CMK (cell line): ENCODE measurements at places on chromosomes 1 and 21.

GRCh38 chr1:38586993-38587646 is 272.5 kb downstream of the RRAGC start:
- DNase-seq = no peak

GRCh38 chr1:170225781-170226530 is 80.2 kb downstream of the NTMT2 start:
- DNase-seq = no peak

- DNase-seq = no peak
These were observed 43.4 kb downstream of the RGS2 start for GRCh38 chr1:192852001-192852947.

GRCh38 chr21:38139380-38140168 is 117.2 kb upstream of the KCNJ15 start:
- DNase-seq = no peak

- no peak for DNase-seq
These were observed 199.6 kb downstream of the PDE4B start for GRCh38 chr1:65992165-65992821.

- no peak for DNase-seq
These were observed 407 bp downstream of the WNT4 start for GRCh38 chr1:22142315-22143064.

DNA sequence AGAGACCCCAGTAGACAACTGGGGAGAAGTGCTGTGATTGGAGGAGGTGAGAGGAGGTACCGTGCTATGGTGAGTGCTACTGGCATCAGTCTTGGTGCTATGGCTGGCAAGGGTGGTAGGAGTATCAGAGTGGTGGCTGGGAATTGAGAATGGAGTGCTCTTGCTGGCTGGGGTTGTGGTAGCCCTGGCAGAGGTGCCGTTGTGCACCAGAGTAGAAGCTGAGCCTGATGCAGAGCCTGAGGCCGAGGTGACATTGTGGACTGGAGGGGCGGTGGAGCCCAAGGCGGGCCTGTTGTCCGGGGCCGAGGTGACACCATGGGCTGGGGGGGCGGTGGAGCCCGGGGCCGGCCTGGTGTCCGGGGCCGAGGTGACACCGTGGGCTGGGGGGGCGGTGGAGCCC is 14.6 kb downstream of the TRIM46 start:
- DNase-seq = no peak

- no peak for DNase-seq
These were observed 58.8 kb downstream of the AXDND1 start for GRCh38 chr1:179424610-179425009.

DNA sequence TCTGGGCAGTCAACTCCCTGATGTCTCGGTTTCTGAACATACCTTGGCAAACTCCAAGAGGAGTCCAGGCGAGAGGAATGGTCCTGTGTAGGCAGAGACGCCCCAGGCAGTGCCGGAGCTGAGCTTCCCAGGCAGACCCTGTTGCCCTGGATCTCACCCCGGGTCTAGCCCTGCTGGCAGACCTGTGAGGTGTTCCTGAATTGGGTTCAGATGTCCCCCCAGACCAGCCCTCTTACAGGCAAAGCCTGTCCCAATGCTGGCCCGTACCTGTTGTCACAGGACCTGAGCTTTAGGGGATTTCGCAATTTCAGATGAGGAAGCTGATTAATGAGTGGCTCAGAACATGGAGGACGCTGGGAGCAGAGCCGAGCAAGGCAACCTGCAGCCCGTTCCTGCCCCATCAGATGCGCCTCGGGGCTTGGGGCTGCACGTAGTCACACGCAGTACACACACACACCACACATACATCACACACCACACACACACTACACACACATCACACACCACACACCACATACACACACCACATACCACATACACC is 38.5 kb upstream of the PDE9A start:
- DNase-seq = no peak

- no peak for DNase-seq
These were observed 363.5 kb upstream of the PTBP2 start for GRCh38 chr1:96358057-96358456.

- no peak for DNase-seq
These were observed 14.9 kb downstream of the FAAH start for GRCh38 chr1:46409063-46409372.

- no peak for DNase-seq
These were observed 388.6 kb downstream of the RWDD3 start for GRCh38 chr1:95622609-95623008.

DNA sequence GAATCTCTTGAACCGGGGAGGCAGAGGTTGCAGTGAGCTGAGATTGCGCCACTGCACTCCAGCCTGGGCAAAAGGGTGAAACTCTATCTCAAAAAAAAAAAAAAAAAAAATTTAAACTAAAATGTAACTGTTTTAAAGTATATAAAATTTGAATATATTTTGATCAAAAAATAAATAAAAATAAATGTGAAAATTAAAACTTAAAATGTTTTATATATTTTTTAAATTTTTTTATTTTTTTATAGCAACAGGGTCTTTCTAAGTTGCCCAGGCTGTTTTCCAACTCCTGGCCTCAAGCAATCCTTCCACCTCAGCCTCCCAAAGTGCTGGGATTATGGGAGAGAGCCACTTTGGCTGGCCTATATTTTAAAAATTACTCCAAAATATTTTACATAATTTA is 15.2 kb upstream of the FAM76A start:
- DNase-seq = no peak

GRCh38 chr21:46064870-46065214 is 33.1 kb upstream of the COL6A2 start:
- no peak for DNase-seq

GRCh38 chr1:182953826-182954225 is 860 bp upstream of the SHCBP1L start:
- no peak for DNase-seq

- DNase-seq = no peak
These were observed 46.5 kb downstream of the RNF11 start for GRCh38 chr1:51282605-51283004.

DNA sequence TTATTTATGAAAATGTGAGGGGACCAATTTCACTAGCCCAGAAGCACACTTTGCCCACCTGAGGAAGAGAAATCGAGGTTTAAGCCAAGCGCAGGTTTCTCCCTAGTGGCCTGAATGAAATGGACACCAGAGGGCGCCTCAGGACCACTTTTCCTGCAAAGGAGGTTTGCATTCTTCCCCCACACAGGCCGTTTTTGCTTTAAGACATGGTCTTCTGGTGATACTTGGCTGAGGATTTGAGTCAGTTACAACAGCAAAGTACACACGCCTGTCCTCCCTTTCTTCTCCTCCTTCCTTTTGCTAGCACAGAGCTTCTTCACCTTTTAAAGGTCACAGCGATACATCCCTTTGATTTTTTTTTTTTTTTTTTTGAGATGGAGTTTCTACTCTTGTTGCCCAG is 5.4 kb downstream of the PLA2G2E start:
- peak; percentile 70 for DNase-seq

DNA sequence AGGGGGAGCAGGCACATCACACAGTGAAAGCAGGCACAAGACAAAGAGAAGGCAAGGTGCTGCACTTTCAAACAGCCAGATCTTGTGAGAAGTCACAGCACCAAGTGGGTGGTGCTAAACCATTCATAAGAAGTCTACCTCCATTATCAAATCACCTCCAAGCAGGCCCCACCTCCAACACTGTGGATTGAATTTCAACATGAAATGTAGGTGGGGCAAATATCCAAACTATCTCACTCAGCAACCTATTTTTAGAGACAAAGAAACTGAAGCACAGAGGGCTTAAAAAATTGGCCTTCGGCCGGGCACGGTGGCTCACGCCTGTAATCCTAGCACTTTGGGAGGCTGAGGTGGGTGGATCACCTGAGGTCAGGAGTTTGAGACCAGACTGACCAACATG is 90.4 kb downstream of the UBE2U start:
- DNase-seq = no peak

GRCh38 chr1:231508497-231508896 is 20.0 kb upstream of the TSNAX start:
- DNase-seq = no peak

- DNase-seq = no peak
These were observed 516.9 kb downstream of the AMY1C start for GRCh38 chr1:104266612-104267011.

DNA sequence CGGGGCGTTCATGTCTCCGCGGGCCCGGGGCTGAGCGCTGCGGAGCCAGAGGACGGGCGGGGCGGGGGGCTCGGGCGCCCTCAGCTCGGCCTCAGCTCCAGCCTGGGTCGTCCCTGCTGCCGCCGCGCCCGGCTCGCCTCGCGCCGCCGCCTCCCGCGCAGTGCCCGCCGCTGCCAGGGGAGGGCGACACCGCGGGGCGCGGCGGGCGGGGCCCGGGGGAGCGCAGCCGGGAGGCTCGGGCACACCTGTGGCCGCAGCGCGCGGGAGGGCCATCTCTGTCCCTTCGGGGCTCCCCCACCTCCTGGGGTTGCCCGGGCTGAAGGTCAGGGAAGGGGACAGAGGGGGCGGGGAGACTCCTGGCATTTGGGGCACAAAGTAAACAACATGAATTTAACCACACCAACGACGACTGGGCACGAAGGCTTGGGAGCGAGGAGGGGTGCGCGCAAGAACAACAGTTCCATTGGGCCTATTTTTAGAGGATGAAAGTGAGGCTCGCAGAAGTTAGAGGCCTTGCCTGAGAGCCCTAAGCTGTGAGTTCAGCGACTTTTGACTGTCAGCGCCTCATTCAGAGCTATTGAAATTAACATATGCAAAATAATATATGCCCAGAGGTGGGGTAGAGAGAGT is at the start of gene FAM131C:
FAM131C (minus strand) TSS at position 162 of the 630 bp plus-strand sequence. CDS start 209 bp downstream, outside the sequence.
- DNase-seq = no peak

DNA sequence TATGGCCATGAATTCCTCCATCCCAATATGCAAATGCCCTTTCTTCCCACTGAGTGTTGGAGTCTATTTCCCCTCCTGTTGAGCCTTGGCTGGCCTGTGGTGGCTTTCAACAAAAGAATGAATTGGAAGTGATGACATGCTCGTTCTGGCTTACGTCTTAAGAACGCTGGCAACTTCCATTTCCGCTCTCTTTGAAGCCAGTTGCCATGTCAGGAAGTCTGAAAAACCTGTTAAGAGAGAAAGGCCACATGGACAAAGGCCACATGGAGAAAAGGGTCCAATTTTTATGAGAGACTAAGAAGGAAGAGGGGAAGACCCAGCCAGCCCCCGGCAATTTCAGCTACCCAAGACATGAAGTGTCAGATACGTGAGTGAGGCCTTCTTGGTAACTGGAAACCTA is 45.6 kb upstream of the GADD45A start:
- no peak for DNase-seq

GRCh38 chr1:24540051-24540905 is 15.6 kb upstream of the NCMAP start:
- DNase-seq = no peak

DNA sequence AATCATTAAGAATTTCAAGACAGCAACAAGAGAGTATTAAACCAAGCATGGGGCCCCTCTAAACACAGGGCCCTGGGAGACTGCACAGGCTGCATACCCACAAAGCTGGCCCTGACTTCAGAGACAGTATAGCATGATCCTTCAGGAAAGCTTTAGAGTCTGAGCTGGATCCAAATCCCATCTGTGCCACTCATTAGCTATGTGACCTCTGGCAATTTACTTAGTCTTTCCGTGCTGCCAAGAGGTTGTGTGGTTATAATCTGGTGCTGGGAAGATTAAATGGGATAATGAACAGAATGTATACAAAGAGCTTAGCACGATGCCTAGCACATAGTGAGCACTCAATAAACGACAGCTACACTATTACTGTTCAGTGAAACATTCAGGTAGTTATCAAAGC is 4.0 kb downstream of the PHC2 start:
- no peak for DNase-seq

DNA sequence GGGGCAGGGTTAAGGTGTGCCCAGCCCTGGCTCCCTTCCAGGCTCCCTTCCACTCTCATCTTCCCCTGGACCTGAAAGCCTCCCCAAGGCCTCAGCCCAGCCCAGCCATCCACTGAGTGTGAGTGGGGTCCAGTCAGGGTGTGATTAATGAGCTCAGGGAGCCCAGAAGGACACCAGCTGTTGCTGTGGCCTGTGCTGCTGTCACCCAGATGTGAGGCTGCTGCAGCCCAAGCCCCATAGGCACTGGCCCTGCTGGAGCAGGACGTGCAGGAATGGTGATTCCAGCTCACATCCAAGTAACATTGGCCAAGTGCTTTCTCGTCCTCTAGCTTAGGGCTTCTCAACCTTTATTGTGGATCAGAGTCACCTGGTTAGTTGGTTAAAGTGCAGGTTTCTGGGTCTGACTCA is 77.6 kb downstream of the EPHB2 start:
- no peak for DNase-seq

- no peak for DNase-seq
These were observed 13.4 kb downstream of the ADORA1 start for GRCh38 chr1:203140743-203141520.

- no peak for DNase-seq
These were observed 95.9 kb downstream of the ZC3H11B start for GRCh38 chr1:219517031-219517430.

DNA sequence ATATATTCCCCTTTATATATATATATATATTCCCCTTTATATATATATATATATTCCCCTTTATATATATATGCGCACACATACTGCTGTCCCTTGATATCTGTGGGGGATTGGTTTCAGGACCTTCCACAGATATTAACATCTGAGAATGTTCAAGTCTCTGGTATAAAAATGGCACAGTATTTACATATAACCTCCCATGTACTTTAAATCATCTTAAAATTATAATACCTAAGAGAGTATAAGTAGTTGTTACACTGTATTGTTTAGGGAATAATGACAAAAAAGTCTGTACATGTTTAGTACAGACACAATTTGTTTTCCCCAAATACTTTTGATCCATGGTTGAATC is 45.8 kb downstream of the NR5A2 start:
- no peak for DNase-seq

DNA sequence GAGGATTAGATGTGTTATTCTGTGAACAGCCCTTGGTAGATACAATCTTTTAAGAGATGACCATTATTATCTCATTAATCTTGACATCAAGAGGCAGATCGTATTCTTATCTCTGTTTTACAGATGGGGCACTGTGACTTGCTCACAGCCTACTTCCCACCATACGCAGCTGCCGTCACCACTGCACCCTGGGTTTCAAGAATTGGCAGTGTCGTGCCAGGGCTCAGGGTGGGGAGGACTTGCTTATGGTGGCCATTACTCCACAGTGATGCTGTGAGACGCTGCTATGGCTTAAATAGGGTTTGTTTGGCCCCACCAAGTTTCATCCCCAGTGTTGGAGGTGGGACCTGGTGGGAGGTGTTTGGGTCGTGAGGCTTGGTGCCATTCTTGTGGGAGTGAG is 45.4 kb upstream of the ZC3H12A start:
- no peak for DNase-seq

GRCh38 chr1:161342821-161343220 is 24.9 kb downstream of the CFAP126 start:
- DNase-seq = no peak

GRCh38 chr1:105138458-105138893 is 1388.8 kb downstream of the AMY1C start:
- no peak for DNase-seq
